Esophagus mucosa (tissue), 1 donor: ENCODE measurements at places on chromosomes 1 and 21. TPM values are rescaled to one million over a fixed set of nuclear protein-coding genes. Genes with fewer than 3 reads are reported as not detected.

- peak; percentile 51 for ATAC-seq
Measured at GRCh38 chr1:31467005-31467674, 54.1 kb downstream of the SERINC2 start.

The TNFRSF8 gene
- 0.12 TPM for total RNA-seq

The SLC25A24 gene
- total RNA-seq = 15.7 TPM

DNA sequence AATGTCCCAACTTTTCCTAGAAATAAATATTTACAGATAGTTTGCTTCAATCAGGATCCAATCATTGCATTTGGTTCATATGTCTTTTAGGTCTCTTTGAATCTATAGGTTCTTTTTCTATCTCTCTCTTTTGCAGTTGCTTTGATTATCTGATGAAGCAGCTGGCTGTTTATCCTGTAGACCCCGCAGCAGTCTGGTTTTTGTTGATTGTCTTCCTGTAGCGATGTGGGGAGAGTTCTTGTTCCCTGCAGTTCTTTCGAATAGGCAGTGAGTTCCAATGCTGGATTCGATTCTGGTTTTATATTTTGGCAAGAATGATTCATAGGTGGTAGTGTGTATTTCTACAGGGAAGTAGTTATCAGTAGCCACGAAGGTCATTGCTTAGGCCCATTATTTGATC, 7.4 kb upstream of the MIXL1 start:
- ATAC-seq = no peak

DNA sequence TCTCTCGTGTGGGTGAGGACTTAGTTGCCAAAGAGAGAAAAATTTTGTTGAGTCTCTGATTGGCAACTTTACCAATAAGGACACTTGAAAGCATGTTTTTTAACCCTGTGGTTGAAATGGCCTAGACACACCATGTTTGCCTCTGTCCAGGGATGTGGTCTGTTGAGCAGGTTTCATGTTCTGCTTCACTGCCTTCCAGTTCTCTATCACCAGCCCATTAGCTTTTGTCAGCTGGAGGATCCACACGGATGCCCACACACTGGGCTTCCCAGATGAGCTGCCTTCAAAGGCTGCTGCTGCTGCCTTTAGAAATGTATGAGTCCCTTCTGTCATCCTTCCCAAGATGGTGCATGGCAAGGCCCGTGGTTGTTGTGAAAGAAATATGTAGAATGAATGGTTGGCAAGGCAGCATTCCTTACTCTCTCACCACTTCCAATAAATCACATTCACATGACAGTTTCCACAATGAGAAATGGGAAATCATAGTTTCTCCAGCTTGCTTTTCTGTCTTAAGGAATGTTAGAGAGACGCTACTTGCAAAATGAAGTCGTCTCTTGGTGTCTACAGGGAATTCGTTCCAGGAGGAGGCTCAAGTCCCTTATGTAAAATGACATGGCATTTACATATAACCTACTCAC, 108.2 kb upstream of the SLC35F3 start:
- ATAC-seq = no peak

GRCh38 chr1:40081871-40082270, 15.2 kb downstream of the PPT1 start:
- no peak for ATAC-seq

GRCh38 chr1:159067699-159068621, 8.6 kb downstream of the AIM2 start:
- peak; percentile 75 for ATAC-seq

GRCh38 chr1:152410028-152410427, 4.0 kb downstream of the CRNN start:
- peak; percentile 2 for ATAC-seq

GRCh38 chr21:32413015-32413504, 554 bp downstream of the EVA1C start:
- peak; percentile 69 for ATAC-seq

DNA sequence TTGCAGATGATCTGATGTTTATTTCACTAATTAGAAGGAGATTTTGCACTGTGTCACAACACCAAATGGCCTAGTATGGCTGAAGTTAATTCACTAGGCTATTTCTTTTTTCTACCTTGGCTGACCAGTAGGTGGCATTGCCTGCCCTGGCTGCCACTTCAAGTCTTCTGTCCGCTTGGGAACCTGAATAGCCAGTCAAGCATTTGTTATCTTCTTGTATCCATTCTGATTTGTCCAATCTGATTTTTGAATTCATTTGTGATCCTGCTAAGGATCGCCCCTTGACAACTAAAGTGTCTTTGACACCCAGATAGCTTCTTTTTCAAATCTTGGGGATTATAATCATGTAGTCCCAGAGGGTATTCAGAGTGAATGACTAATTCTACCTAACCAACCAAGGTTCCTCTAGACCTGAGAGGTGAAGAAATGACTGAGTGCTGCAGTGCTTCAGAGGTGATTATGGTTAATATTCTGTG, 99.4 kb downstream of the GIPC2 start:
- peak; percentile 83 for ATAC-seq

DNA sequence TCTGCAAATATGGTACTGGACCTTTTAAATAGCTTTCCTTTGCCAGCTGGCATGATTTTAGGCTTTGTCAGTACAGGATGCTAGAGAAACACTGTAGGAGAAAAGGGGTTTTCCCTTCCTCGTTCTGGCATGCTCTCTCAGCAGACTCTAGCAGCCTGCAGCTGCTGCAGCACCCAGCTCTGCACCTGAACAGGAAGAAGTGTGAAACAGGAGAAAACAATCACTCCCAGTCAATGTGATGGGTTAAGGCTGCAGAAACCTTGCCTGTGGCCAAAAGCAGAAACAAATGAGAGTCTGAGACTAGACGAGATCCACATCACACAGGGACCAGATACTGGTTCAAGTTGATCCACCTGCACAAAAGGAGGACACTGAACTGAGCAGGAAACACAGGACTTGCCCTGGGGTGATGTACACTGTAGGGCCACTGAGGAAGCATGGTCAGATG, 21.2 kb downstream of the OVGP1 start:
- ATAC-seq = peak; percentile 89

GRCh38 chr1:3127738-3128137, 58.7 kb downstream of the PRDM16 start:
- ATAC-seq = no peak

GRCh38 chr1:101262630-101263348, 26.0 kb downstream of the S1PR1 start:
- ATAC-seq = no peak

The SH3BGR gene
- total RNA-seq = 1.2 TPM

DNA sequence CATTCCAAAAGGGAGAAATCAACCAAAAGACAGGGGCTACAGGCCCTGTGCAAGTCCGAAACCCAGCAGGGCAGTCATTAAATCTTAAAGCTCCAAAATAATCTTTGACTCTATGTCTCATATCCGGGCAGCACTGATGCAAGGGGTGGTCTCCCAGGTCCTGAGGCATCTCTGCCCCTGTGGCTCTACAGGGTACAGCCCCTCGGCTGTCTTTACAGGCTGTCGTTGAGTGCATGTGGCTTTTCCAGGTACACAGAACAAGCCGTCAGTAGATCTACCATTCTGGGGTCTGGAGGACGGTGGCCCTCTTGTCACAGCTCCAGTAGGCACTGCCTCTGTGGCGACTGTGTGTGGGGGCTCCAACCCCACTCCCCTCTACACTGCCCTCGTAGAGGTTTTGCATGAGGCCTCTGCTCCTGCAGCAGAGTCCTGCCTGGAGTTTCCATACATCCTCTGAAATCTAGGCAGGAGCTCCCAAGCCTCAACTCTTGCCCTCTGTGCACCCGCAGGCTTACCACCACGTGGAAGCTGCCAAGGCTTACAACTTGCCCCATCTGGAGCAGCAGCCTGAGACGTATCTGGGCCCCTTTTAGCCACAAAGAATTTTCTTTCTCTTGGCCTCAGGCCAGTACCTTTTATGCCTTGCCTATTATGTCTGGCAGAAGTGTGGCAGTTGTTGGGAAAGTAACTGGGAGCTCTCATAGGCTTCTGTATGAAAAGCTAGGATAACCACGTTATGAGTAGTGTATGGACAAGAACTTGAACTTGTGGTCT, 52.5 kb downstream of the POU2F1 start:
- peak; percentile 11 for ATAC-seq

The ELF3 gene
- total RNA-seq = 391 TPM

DNA sequence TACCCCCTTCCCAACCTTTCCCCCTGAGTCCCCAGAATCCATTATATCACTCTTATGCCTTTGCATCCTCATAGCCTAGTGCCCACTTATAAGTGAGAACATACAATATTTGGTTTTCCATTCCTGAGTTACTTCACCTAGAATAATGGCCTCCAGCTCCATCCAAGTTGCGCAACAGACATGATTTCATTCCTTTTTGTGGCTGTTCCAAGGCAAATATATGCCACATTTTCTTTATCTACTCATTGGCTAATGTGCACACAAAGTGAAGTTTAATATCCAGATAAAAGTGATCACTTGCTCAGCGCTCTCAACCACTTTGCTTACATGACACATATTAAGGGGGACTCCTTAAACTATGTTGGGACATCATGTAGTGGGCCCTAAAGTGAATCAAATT, 72.4 kb upstream of the TIAM1 start:
- ATAC-seq = no peak

The RPL22 gene
- 439 TPM for total RNA-seq

The COL9A2 gene
- 0.64 TPM for total RNA-seq

DNA sequence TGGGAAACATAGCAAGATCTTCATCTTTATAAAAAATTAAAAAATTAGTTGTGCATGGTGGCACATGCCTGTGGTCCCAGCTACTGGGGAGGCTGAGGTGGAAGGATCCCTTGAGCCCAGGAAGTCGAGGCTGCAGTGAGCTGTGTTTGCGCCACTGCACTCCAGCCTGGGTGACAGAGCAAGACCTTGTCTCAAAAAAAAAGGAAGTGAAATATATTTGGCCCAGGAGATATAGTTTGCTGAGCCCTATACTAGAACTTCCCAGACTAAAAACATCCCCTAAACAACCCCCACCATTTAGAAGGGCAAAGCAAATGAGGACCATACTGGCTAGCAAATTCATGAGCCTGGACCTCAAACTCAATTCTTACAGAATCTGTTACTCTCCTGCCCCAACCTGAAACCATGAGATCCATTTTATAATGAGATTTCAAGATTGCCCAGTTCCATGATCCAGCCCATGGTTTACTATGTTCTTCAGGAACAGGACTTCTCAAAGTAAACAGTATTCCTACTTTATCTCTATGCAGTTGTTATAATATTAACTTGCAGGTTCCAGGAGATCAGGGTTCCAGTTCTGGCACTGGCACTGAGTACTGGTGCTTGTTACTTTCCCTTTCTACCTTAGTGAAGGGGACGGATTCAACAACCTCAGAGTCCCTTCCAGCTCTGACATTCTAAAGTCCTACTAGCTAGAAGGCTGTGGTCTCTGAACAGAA, 48.9 kb upstream of the TADA1 start:
- no peak for ATAC-seq

The NECTIN4 gene
- 115 TPM for total RNA-seq

- peak; percentile 45 for ATAC-seq
Measured at GRCh38 chr21:25967901-25968438, 202.6 kb downstream of the APP start.

The NDUFS5 gene
- total RNA-seq = 165 TPM

The FBXO42 gene
- total RNA-seq = 11.9 TPM
